ENCODE measurements at places on chromosomes 3 and 15.

DNA sequence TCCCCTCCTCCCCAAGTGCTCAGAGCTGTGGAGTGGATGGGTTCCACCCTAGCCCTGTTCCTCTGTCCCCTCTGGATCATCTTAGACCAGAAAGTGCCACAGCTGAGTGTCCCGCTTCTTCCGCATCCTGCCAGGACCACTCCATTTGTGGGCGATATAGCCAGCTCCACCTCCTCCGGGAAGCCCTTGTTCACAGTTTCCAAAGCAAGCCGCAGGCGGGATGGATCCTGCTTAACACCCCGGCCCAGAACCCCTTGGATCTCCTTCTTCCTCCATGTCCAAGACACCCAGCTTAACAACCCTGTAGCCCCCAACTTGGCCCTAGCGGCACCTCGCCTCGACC is 490 bp upstream of the ALAS1 start:
- H3K27me3 ChIP-seq = no peaks in the 10 kb centered on the region
- peaks cover 30% of the 10 kb centered on the region for H3K4me1 ChIP-seq
- no peak for DNase-seq
- peak overlapping the region; percentile 95 for H3K4me3 ChIP-seq
- peak overlapping the region; percentile 90 for H3K27ac ChIP-seq
- no peaks in the 10 kb centered on the region for H3K36me3 ChIP-seq

DNA sequence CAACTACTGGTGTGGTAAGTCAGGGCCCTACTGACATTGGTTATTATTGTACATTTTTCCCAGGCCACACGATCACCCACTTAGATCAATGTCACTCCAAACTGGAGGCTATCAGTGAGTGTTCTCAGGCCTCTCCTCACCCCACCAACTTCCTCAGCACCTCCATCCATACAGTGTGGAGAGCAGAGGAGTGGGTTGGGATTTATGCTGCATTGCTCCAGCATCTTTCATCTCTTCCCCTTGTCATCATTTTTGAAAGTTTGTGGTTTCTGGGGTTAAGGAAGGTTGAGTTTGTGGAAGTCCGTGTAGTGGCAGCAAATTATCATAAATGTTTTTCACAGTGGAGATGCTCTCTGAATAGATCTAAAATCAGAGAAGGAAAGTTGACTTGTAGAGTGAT is 60.2 kb downstream of the TLNRD1 start:
- DNase-seq = no peak
- H3K27ac ChIP-seq = no peak overlapping the region
- no peaks in the 10 kb centered on the region for H3K27me3 ChIP-seq
- H3K4me3 ChIP-seq = no peak overlapping the region

- H3K36me3 ChIP-seq = no peaks in the 10 kb centered on the region
- peaks cover 18% of the 10 kb centered on the region for H3K4me1 ChIP-seq
- no peak overlapping the region for H3K4me3 ChIP-seq
- no peak for DNase-seq
- no peak overlapping the region for H3K27ac ChIP-seq
- no peaks in the 10 kb centered on the region for H3K27me3 ChIP-seq
Observed at GRCh38 chr3:150743508-150743907, 19.5 kb downstream of the SIAH2 start.

GRCh38 chr15:81157195-81157938 is 23.3 kb downstream of the CFAP161 start:
- DNase-seq = no peak
- H3K4me3 ChIP-seq = no peak overlapping the region
- no peaks in the 10 kb centered on the region for H3K27me3 ChIP-seq
- H3K27ac ChIP-seq = no peak overlapping the region
- no peaks in the 10 kb centered on the region for H3K4me1 ChIP-seq
- H3K36me3 ChIP-seq = no peaks in the 10 kb centered on the region

GRCh38 chr3:82145742-82146141 is 384.3 kb upstream of the GBE1 start:
- H3K27ac ChIP-seq = no peak overlapping the region
- no peaks in the 10 kb centered on the region for H3K4me1 ChIP-seq
- no peak for DNase-seq
- H3K27me3 ChIP-seq = no peaks in the 10 kb centered on the region
- H3K36me3 ChIP-seq = no peaks in the 10 kb centered on the region
- no peak overlapping the region for H3K4me3 ChIP-seq

GRCh38 chr3:151635905-151636304 is 97.8 kb upstream of the AADACL2 start:
- no peaks in the 10 kb centered on the region for H3K36me3 ChIP-seq
- peaks cover 56% of the 10 kb centered on the region for H3K4me1 ChIP-seq
- H3K4me3 ChIP-seq = no peak overlapping the region
- no peaks in the 10 kb centered on the region for H3K27me3 ChIP-seq
- no peak overlapping the region for H3K27ac ChIP-seq
- DNase-seq = no peak

GRCh38 chr3:104952146-104952972 is 414.4 kb upstream of the ALCAM start:
- H3K27ac ChIP-seq = no peak overlapping the region
- no peak overlapping the region for H3K4me3 ChIP-seq
- DNase-seq = no peak
- no peaks in the 10 kb centered on the region for H3K36me3 ChIP-seq

- no peak overlapping the region for H3K27ac ChIP-seq
- H3K4me1 ChIP-seq = no peaks in the 10 kb centered on the region
- DNase-seq = no peak
- no peak overlapping the region for H3K4me3 ChIP-seq
- no peaks in the 10 kb centered on the region for H3K27me3 ChIP-seq
- H3K36me3 ChIP-seq = no peaks in the 10 kb centered on the region
Observed at GRCh38 chr15:71812966-71813722, 2.8 kb downstream of the NR2E3 start.

All from Caco-2 (cell line).